ENCODE measurements at places on chromosomes 3 and 15. TPM values are rescaled to one million over a fixed set of nuclear protein-coding genes. Genes with fewer than 3 reads are reported as not detected.

DNA sequence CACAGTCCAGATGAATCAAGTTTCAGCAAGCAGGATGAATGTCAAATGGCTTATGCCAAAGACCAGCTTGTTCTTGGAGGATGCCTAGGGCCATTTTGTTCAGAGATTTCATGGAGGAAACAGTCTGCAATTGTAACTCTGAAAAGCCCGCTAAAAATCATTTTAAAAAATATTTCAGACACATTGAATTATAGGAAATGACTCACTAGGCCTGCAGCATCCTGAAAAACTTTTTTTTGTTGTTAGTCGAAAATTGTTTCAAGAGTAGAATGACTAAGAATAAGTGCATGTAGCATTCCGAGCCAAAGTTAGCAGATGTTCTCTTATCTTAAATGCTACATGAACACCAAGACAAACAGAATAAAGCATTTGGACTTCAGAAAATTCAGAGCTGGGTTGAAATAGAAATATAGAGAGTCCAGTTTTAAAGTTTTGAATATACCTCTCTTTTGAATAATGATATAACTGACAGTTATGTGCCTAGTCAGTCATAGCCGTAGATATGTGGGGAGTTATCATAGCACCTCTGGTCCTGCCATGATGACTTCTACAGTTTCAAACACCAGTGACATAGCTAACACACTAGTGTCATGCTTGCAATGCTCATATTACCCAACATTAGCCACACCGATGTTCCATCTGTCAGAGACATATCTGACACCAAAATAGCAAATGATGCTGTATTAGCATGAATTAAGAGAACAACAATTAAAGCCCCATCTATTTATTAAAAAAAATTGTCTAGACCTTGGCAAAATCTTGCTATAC is 1462.8 kb upstream of the GBE1 start:
- no peaks in the 10 kb centered on the region for H3K27me3 ChIP-seq
- H3K4me1 ChIP-seq, result no peaks in the 10 kb centered on the region
- no peak for DNase-seq
- no peak overlapping the region for H3K27ac ChIP-seq
- no peak overlapping the region for H3K4me3 ChIP-seq

DNA sequence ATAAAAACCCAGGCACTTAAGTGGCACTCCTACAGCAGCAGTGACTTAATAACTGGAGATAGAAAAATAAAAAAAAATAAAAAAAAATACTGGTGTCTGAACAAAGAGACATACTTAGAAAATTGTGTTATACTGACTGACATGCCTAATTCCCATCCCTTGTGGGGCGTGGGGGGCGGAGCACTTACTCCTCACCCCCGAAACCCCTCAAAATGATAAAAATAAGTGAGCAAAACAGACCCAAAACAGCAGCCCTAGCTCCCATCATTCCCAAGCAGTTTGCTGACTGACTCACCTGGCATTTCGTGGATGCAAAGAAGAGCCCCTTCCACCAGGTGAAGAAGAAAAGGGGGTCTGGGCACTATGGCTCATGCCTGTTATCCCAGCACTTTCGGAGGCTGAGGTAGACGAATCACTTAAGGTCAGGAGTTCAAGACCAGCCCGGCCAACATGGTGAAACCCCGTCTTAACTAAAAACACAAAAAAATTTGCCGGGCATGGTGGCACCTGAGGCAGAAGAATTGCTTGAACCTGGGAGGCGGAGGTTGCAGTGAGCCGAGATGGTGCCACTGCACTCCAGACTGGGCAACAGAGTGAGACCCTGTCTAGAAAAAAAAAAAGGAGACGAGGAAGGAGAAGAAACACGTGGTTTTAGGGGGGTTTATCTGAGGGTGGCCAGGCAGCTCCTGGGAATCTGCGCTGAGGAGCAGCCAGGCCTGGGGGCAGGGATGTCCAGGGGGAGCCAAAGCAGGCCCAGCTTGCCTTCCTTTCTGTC is 50.8 kb upstream of the BLM start:
- peaks cover 12% of the 10 kb centered on the region for H3K27me3 ChIP-seq
- H3K36me3 ChIP-seq, result peaks cover 9% of the 10 kb centered on the region
- DNase-seq, result no peak
- peak overlapping the region; percentile 83 for H3K27ac ChIP-seq
- H3K4me1 ChIP-seq, result peaks cover 39% of the 10 kb centered on the region

CCR9 gene
- total RNA-seq, result not detected

KLHL40 gene
- not detected for total RNA-seq

VIPR1 gene
- not detected for total RNA-seq

- H3K36me3 ChIP-seq, result no peaks in the 10 kb centered on the region
- no peak for DNase-seq
- H3K27me3 ChIP-seq, result peaks cover 54% of the 10 kb centered on the region
- H3K27ac ChIP-seq, result no peak overlapping the region
Measured at GRCh38 chr15:73832657-73833056, 40.7 kb upstream of the TBC1D21 start.

- H3K27ac ChIP-seq, result no peak overlapping the region
- H3K27me3 ChIP-seq, result no peaks in the 10 kb centered on the region
- DNase-seq, result no peak
- no peaks in the 10 kb centered on the region for H3K4me1 ChIP-seq
Measured at GRCh38 chr3:140843656-140844055, 98.0 kb upstream of the SLC25A36 start.

DNA sequence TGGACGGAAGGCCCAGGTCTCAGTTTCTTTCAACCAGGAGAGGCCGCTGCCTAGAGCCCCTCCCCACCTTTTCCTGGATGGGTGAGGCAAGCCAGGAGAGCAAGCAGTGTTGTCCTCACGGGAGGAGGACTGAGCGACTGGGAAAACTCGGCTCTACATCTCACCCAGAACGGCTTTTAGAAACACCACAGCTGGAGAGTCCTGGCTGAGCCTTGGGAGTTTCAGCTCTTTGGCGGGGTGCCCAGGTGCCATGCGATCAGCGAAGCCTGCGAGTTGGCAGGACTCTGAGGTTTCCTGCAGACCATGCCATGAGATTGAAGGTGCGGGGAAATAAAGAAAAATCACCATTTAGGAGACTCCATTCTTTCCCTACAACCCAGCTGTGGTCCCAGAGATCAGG is 26.0 kb downstream of the PPCDC start:
- H3K4me3 ChIP-seq, result no peak overlapping the region
- H3K4me1 ChIP-seq, result peaks cover 22% of the 10 kb centered on the region
- H3K27ac ChIP-seq, result no peak overlapping the region
- H3K36me3 ChIP-seq, result peaks cover 5% of the 10 kb centered on the region
- DNase-seq, result no peak
- H3K27me3 ChIP-seq, result no peaks in the 10 kb centered on the region

GOLGA6A gene
- not detected for total RNA-seq

DNA sequence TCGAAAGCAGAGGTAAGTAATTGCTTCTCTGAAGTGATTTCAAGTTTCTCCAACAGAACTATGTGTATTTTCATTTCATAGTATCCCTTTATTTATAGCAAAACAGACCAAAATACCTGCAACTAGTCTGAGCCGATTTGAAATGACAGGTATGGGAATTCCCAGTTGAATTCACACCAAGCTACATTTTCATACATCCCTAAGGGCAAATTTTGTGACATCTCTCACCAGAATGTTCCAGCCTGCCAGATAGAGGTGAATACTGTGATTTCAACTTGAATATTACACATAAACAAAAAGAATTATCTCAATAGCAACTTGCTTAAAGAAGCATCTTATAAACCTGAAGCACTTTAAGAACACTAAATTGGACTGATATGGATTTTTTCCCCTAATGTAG is 235.7 kb downstream of the SLC9A9 start:
- DNase-seq, result no peak
- H3K27ac ChIP-seq, result no peak overlapping the region
- no peaks in the 10 kb centered on the region for H3K4me1 ChIP-seq

ISLR gene
- total RNA-seq, result 6.3 TPM

- H3K4me1 ChIP-seq, result peaks cover 53% of the 10 kb centered on the region
- no peaks in the 10 kb centered on the region for H3K27me3 ChIP-seq
- H3K27ac ChIP-seq, result peak overlapping the region; percentile 86
- peak overlapping the region; percentile 59 for H3K4me3 ChIP-seq
Measured at GRCh38 chr3:37934631-37935289, 55.8 kb upstream of the VILL start.

ANKUB1 gene
- total RNA-seq, result not detected

DNA sequence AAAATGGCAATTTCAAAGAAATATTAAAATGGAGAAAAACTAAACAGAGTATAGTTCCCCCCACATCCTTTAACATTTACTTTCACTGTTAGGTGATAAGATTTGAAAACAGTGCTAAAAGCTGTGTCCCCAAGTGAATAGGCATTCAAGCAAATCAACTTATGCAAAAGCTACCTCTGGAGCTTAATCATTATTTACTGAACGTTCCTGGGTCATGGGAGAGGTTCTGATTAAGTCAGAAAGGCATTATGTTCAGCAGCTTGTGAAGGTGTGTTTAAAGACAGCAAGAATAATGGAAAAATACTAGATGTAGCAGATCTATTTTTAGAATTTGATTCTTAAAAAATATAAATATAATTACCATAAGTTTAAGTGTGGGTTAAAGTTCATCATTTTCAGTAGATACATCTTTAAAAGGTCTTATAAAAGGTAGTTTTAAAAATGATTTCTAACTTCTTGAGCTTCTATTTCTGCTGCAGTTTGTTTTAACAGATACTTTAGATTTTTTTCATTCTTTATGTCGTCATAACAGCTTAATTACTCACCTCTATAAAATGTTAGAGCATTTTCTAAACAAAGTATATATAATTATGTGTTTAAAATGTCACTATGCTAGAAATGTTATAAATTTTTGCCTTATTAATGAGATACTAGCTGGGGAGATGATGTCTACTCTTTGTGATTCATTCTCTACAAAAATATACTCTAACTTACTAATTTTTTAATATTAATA is 127.9 kb downstream of the MITF start:
- H3K4me3 ChIP-seq, result peak overlapping the region; percentile 85
- H3K27me3 ChIP-seq, result peaks cover 1% of the 10 kb centered on the region
- peaks cover 81% of the 10 kb centered on the region for H3K4me1 ChIP-seq
- H3K36me3 ChIP-seq, result peaks cover 14% of the 10 kb centered on the region
- H3K27ac ChIP-seq, result peak overlapping the region; percentile 71
- DNase-seq, result peak; percentile 46

DNA sequence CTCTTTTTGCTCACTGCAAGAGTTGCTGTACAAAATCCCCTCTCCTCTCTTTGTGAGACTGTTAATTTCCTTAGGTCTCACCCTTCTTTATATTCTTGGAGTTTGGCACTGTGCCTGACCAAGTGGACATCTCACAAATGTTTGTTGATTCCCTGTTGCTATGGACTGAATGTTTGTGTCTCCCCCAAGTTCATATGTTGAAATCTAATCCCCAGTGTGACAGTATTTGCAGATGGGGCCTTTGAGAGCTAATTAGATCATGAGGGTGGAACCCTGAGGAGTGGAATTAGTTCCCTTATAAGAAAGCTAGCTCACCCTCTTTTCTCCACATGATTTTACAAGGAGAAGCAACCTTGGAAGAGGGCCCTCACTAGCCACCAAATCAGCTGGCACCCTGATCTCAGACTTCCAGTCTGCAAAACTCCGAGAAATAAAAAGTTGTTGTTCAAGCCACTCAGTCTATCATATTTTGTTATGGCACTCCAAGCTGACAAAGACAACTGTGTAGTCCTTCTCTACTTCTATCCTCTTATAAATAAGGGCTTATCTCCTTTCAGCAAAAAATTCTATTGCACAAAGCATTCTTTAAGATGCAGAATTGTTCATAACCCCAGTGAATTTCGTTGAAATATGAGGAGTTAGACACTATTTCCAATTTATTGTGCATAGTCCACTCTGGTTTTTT is 65.5 kb upstream of the NPHP3 start:
- H3K36me3 ChIP-seq, result no peaks in the 10 kb centered on the region
- H3K27me3 ChIP-seq, result peaks cover 6% of the 10 kb centered on the region
- no peak overlapping the region for H3K4me3 ChIP-seq
- peak overlapping the region; percentile 40 for H3K27ac ChIP-seq
- H3K4me1 ChIP-seq, result peaks cover 20% of the 10 kb centered on the region
- DNase-seq, result no peak

DNA sequence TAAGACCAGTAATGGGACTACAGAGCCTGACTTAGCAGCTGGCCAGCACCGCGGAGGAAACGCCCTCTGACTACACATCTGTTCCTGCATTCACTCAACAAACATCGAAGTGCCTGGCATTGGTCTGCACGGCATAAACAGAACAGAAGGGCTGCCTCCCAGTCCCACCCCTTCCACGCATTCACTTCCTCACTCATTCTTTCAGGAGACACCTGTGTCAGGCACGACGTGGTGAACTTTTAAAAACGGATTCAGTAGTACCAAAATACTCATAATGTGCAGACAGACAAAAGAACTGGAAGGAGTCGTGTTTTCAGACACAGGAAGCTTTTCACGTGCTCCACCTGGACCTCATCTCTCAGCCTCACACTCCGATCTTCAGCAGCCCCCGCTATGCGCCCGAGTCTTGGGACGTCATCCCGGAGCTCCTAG is 123.3 kb downstream of the XXYLT1 start:
- H3K4me3 ChIP-seq, result no peak overlapping the region
- peaks cover 47% of the 10 kb centered on the region for H3K4me1 ChIP-seq
- DNase-seq, result no peak
- H3K36me3 ChIP-seq, result peaks cover 5% of the 10 kb centered on the region
- peaks cover 4% of the 10 kb centered on the region for H3K27me3 ChIP-seq

LARP6 gene
- total RNA-seq, result 118 TPM

GRCh38 chr3:178370387-178370786 is 165.8 kb upstream of the KCNMB2 start:
- no peak overlapping the region for H3K4me3 ChIP-seq
- H3K27me3 ChIP-seq, result peaks cover 6% of the 10 kb centered on the region
- no peak for DNase-seq
- H3K27ac ChIP-seq, result no peak overlapping the region
- peaks cover 8% of the 10 kb centered on the region for H3K36me3 ChIP-seq

DNA sequence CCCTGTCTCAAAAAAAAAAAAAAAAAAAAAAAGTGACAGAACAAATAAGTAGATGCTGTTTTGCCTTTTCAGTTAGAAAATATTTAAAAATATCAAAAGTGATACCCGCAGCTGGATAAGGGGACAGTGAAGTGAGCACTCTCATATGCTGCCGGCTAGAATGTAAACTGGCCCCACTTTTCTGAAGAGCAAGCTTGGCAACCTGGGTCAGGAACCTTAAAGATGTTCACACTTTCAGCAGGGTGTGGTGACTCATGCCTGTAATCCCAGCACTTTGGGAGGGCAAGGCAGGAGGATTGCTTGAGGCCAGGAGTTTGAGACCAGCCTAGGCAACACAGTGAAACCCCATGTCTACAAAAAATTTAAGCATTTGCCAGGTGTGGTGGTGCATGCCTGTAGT is 17.4 kb downstream of the FSD2 start:
- no peak for DNase-seq
- peaks cover 11% of the 10 kb centered on the region for H3K27me3 ChIP-seq
- H3K4me3 ChIP-seq, result no peak overlapping the region
- H3K36me3 ChIP-seq, result no peaks in the 10 kb centered on the region
- H3K4me1 ChIP-seq, result no peaks in the 10 kb centered on the region

GOLGA8R gene
- 0.27 TPM for total RNA-seq

LRRIQ4 gene
- not detected for total RNA-seq

- peaks cover 51% of the 10 kb centered on the region for H3K4me1 ChIP-seq
- peaks cover 2% of the 10 kb centered on the region for H3K27me3 ChIP-seq
- H3K36me3 ChIP-seq, result no peaks in the 10 kb centered on the region
- no peak for DNase-seq
- H3K4me3 ChIP-seq, result no peak overlapping the region
Measured at GRCh38 chr3:52043750-52044149, 12.6 kb downstream of the DUSP7 start.
